Body of pancreas (tissue), 4 donors: ENCODE measurements at places on chromosomes 11 and 22.
A peak's percentile ranks its signal among the peaks of the same experiment; 100 is the strongest.

DNA sequence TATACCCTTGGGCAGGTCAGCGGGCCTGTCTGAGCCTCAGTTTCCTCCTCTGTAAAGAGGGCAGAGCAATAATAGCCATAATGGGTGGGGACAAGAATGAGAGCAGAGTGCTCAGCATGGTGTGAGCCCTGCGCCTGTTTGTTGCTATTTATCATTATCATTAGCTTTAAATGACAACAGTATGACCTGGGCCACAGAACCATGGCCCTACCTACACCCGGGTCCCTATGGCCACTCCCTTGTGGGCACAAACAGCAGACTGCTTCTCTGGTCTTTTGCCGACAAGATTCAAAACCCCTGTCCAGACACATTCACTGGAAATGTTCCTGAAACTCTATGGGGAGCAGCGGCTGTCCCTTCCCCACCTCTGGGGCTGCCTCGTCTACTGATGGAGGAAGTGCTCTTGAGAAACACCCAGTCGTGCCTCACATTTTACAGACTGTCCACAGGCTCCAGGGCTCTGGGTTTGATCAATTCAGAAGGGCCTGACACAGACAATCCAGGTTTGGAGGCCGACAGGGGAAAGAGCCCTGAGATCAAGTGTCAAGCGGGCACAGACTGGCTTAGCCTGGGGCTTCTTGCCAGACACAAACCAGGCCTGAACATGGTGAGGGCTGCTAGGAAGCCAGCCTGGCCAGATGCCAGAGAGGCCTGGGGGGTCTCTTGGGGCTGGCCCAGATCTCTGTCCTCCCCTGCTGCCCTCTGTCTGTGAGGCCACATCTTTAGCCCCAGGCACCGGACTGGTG is 112.5 kb upstream of the CD82 start:
- H3K4me3 ChIP-seq = no peak overlapping the region
- no peaks in the 10 kb centered on the region for H3K36me3 ChIP-seq
- no peak for DNase-seq
- no peak overlapping the region for H3K27ac ChIP-seq
- H3K27me3 ChIP-seq = no peaks in the 10 kb centered on the region
- H3K4me1 ChIP-seq = no peaks in the 10 kb centered on the region

GRCh38 chr22:39469326-39469680 is 12.5 kb downstream of the MGAT3 start:
- no peaks in the 10 kb centered on the region for H3K27me3 ChIP-seq
- no peak for DNase-seq
- H3K4me1 ChIP-seq = peaks cover 21% of the 10 kb centered on the region

GRCh38 chr11:118618115-118618990 is 10.9 kb downstream of the PHLDB1 start:
- peak; percentile 36 for DNase-seq
- no peaks in the 10 kb centered on the region for H3K36me3 ChIP-seq
- H3K4me3 ChIP-seq = no peak overlapping the region
- peaks cover 66% of the 10 kb centered on the region for H3K4me1 ChIP-seq
- no peaks in the 10 kb centered on the region for H3K27me3 ChIP-seq

- DNase-seq = no peak
- no peaks in the 10 kb centered on the region for H3K27me3 ChIP-seq
Measured at GRCh38 chr11:10407055-10407454, 48.0 kb upstream of the AMPD3 start.

DNA sequence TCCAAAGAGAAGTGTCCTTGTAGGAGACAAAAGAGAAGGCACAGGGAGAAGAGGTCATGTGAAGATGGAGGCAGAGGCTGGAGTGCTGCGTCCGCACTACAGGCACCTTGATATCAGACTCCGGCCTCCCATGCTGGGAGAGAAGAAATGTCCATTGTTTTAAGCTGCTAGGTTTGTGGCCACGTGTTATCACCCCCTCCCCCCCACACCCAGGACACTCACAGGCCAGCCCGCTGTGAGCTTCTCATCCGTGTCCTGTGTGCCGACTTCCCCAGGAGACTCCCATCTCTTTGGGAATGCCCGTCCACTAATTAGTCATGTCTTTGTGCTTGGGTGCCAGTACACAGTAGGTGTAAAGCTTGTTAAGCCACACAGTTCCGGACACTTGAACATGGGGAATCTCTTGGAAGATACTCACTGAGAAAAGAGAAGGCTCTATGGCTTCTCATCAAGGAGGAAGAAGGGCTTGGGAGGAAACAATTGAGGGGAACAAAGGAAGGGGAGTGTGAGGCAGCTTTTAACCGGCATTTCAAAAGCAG is 1234.7 kb downstream of the TBC1D22A start:
- H3K27ac ChIP-seq = no peak overlapping the region
- no peaks in the 10 kb centered on the region for H3K4me1 ChIP-seq
- no peak overlapping the region for H3K4me3 ChIP-seq
- no peak for DNase-seq
- H3K36me3 ChIP-seq = no peaks in the 10 kb centered on the region

DNA sequence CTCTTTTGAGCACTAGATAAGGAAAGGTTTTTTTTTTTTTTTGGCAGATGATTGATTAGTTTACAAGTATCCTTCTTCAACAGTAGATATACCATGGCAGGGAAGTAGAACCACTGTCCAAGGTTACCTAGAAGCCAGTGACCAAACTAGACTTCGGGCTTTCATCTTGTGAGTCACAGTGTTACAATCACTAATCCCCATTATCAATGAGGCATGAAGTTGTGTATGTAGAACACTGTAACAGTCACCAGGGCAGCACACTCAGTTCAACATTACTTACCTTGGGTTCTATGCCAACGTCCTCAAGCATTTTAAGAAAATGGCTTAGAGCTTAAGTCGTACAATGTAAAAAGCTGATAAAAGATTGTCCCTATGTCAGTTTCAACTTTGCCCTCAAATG is 430.9 kb downstream of the ETS1 start:
- H3K27me3 ChIP-seq = no peaks in the 10 kb centered on the region
- DNase-seq = no peak
- H3K36me3 ChIP-seq = no peaks in the 10 kb centered on the region

GRCh38 chr11:68683121-68683520 is 1.2 kb upstream of the GAL start:
- peaks cover 14% of the 10 kb centered on the region for H3K4me1 ChIP-seq
- H3K36me3 ChIP-seq = no peaks in the 10 kb centered on the region
- DNase-seq = no peak
- no peaks in the 10 kb centered on the region for H3K27me3 ChIP-seq

DNA sequence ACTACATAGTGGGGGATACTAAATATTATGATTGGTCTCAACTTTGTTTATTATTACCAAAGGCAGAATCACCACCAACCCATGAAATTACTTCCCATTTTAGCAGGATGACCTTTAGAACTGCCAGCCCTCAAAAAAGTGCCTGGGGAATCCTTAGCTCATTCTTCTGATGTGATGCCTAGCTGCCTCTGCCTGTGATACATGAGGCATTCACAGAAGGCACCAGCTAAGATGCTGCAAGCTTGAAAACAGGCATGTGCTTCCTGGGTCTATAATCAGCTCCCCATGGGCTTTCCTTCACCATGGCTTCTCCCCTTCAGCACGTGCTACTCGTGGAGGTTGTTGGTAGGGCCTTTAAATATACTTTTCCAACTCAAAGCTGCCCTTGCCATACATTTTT is 50.4 kb upstream of the ARHGAP20 start:
- no peaks in the 10 kb centered on the region for H3K27me3 ChIP-seq
- H3K4me1 ChIP-seq = peaks cover 9% of the 10 kb centered on the region
- no peak for DNase-seq
- no peak overlapping the region for H3K4me3 ChIP-seq

GRCh38 chr11:121741761-121742361 is 289.1 kb upstream of the SORL1-AS1 start:
- no peaks in the 10 kb centered on the region for H3K4me1 ChIP-seq
- no peaks in the 10 kb centered on the region for H3K27me3 ChIP-seq
- H3K4me3 ChIP-seq = no peak overlapping the region
- no peaks in the 10 kb centered on the region for H3K36me3 ChIP-seq
- peak overlapping the region; percentile 48 for H3K27ac ChIP-seq
- peak; percentile 46 for DNase-seq

DNA sequence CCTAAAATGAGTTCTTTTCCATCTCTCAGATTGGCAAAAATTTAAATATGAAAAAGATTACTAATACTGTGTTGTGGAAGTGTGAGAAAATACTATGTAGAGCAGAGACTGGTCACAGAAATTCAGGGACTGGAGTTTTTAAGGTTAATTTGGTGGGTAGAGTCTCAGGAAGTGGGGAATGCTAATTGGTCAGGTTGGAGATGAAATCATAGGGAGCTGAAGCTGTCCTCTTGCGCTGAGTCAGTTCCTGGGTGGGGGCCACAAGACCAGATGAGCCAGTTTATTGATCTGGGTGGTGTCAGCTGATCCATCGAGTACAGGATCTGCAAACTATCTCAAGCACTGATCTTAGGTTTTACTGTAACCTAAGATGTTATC is 29.4 kb upstream of the TMEM86A start:
- no peaks in the 10 kb centered on the region for H3K36me3 ChIP-seq
- H3K4me1 ChIP-seq = peaks cover 35% of the 10 kb centered on the region
- no peak overlapping the region for H3K4me3 ChIP-seq
- no peak overlapping the region for H3K27ac ChIP-seq
- H3K27me3 ChIP-seq = no peaks in the 10 kb centered on the region
- no peak for DNase-seq

DNA sequence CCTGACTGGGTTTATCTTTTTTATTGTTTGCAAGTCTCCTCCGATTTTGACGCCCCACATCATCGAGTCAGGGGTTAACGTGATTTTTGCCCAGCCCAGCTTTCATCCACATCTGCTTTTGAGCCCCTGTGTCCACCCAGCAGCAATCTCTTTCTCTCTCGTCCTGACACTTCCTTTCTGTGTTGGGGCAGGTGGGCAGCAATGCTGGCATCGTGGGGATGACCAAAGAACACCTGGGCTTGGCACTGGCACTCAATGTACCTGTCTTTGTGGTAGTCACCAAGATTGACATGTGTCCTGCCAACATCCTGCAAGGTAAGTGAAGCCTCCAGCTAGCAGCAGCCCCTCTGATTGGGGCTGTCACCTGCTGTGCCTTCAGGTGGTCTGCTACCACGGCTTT is 15.8 kb downstream of the GTPBP1 start:
- H3K27ac ChIP-seq = no peak overlapping the region
- no peaks in the 10 kb centered on the region for H3K27me3 ChIP-seq
- peaks cover 14% of the 10 kb centered on the region for H3K4me1 ChIP-seq

GRCh38 chr11:20511982-20512381 is 87.4 kb upstream of the SLC6A5 start:
- no peak for DNase-seq
- no peaks in the 10 kb centered on the region for H3K27me3 ChIP-seq
- H3K27ac ChIP-seq = no peak overlapping the region

GRCh38 chr11:83546368-83546767 is 260.2 kb upstream of the CCDC90B start:
- no peaks in the 10 kb centered on the region for H3K36me3 ChIP-seq
- no peak overlapping the region for H3K27ac ChIP-seq
- H3K4me3 ChIP-seq = no peak overlapping the region
- H3K4me1 ChIP-seq = no peaks in the 10 kb centered on the region

- H3K4me3 ChIP-seq = no peak overlapping the region
- H3K4me1 ChIP-seq = no peaks in the 10 kb centered on the region
- no peak overlapping the region for H3K27ac ChIP-seq
- H3K36me3 ChIP-seq = no peaks in the 10 kb centered on the region
Measured at GRCh38 chr11:134578807-134579723, 167.0 kb upstream of the B3GAT1 start.

- no peak within 1 kb of the TSS for H3K27ac ChIP-seq
- H3K27me3 ChIP-seq = no peaks in the 10 kb centered on the region
- no peaks in the 10 kb centered on the region for H3K36me3 ChIP-seq
Measured at GRCh38 chr11:5059391-5059790, at the start of gene OR52E2. TSS of gene OR52E2 (minus strand) at chr11:5059627. CDS start at chr11:5059627, 0 bp downstream.

- H3K27ac ChIP-seq = no peak overlapping the region
- DNase-seq = peak; percentile 14
- H3K4me3 ChIP-seq = no peak overlapping the region
- H3K27me3 ChIP-seq = no peaks in the 10 kb centered on the region
- no peaks in the 10 kb centered on the region for H3K36me3 ChIP-seq
Measured at GRCh38 chr11:1988667-1989317, 8.8 kb downstream of the H19 start.

DNA sequence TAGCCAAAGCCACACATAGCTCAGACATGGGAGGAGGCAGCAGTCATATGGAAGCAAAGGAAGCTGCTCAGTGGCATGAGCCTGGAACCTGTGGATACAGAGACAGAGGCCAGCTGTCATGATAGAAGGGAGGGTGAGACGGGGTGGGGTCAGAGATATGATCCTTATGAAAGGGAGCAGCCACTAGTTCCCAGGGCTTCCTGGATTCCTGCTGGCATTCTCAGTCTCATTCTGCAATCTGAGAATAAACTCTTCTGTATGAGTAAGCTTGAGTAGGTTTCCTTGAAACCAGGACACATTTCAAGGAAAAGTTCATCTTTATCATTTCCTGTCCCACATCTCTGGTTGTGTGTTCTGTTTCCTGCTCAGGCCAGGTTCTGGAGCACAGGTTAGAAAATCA is 220.2 kb upstream of the SNX19 start:
- no peaks in the 10 kb centered on the region for H3K36me3 ChIP-seq
- H3K4me1 ChIP-seq = no peaks in the 10 kb centered on the region
- no peaks in the 10 kb centered on the region for H3K27me3 ChIP-seq
- DNase-seq = no peak
- H3K4me3 ChIP-seq = no peak overlapping the region
- no peak overlapping the region for H3K27ac ChIP-seq

DNA sequence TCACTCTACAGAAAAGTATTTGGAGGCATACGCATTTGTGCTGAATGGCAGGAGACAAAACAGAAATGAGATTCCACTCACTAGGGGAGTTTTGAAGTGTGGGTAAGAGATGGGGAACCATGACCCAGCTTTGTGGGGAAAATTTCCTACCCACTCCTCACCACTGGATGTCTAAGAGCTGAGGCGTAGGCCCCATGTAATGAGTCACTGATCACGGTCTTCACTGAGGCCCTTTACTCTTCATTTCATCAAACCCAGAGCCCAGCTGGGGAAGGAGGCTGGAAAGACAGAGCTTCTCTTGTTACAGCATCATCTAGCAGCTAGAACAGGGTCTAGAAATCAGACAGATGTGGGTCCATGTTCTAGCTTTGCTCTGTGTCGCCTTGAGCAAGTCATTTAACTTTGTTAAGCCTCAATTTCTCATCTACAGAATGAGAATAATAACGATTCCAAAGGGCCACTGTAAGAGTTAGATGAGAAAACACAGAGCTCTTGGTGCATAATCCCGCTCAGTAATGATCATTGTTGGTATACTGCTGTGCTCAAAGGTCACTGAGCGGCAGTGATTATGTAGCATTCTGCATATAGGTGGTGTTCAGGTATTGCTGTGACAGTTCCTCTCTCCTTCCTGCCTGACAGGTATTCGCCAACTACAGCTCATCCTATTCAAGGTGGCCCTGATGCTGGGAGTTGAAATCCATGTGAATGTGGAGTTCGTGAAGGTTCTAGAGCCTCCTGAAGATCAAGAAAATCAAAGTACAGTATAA is 97.2 kb downstream of the MICAL2 start:
- H3K36me3 ChIP-seq = no peaks in the 10 kb centered on the region
- no peak overlapping the region for H3K27ac ChIP-seq
- no peak overlapping the region for H3K4me3 ChIP-seq
- no peaks in the 10 kb centered on the region for H3K27me3 ChIP-seq

- H3K4me3 ChIP-seq = no peak overlapping the region
- DNase-seq = no peak
- H3K36me3 ChIP-seq = no peaks in the 10 kb centered on the region
- no peak overlapping the region for H3K27ac ChIP-seq
- H3K27me3 ChIP-seq = no peaks in the 10 kb centered on the region
Measured at GRCh38 chr11:101434026-101434643, 149.7 kb downstream of the TRPC6 start.

- no peaks in the 10 kb centered on the region for H3K27me3 ChIP-seq
- peak overlapping the region; percentile 96 for H3K27ac ChIP-seq
- H3K36me3 ChIP-seq = no peaks in the 10 kb centered on the region
- H3K4me1 ChIP-seq = peaks cover 35% of the 10 kb centered on the region
Measured at GRCh38 chr11:62842171-62842741, 2.9 kb upstream of the WDR74 start.
